ENCODE measurements at places on chromosomes 3 and 15. TPM values are rescaled to one million over a fixed set of nuclear protein-coding genes. Genes with fewer than 3 reads are reported as not detected.

Gene LRRK1
- total RNA-seq, result 5.3 TPM

Gene MAP2K1
- total RNA-seq, result 58.3 TPM

Gene CIP2A
- total RNA-seq, result 19.8 TPM

Gene TM4SF1
- 106 TPM for total RNA-seq

Gene ACTC1
- total RNA-seq, result 2.0 TPM

Measured in spinal cord (tissue), 10 donors.